Progenitor cell of endocrine pancreas (in vitro differentiated cells): ENCODE measurements at places on chromosomes 1 and 21.
A peak's percentile ranks its signal among the peaks of the same experiment; 100 is the strongest.

GRCh38 chr1:169186106-169186505 lies 79.6 kb downstream of the ATP1B1 start:
- no peak for DNase-seq

DNA sequence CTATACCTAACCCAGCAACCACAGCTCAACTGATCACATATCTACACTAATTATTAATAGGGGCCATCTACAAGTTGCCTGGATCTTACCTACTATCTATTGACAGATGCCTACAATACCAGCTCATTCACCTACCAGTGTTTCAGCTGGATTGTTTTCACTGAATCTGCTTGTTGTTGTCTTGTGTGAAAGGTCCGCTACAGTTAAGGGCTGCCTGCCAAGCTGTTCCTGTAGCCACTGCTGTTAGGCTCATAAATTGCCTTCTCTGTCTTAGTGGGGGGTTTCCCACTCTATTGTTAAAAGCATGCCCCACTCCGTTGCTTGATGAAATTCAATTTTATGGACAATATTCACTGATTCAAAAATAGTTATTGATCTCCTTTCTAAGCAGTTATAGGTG lies 199.7 kb upstream of the TMPRSS15 start:
- no peak for DNase-seq

- no peak for DNase-seq
Measured at GRCh38 chr1:41313661-41314131, 47.5 kb upstream of the FOXO6 start.

- DNase-seq: no peak
Measured at GRCh38 chr1:201573030-201573429, 34.1 kb downstream of the NAV1 start.

DNA sequence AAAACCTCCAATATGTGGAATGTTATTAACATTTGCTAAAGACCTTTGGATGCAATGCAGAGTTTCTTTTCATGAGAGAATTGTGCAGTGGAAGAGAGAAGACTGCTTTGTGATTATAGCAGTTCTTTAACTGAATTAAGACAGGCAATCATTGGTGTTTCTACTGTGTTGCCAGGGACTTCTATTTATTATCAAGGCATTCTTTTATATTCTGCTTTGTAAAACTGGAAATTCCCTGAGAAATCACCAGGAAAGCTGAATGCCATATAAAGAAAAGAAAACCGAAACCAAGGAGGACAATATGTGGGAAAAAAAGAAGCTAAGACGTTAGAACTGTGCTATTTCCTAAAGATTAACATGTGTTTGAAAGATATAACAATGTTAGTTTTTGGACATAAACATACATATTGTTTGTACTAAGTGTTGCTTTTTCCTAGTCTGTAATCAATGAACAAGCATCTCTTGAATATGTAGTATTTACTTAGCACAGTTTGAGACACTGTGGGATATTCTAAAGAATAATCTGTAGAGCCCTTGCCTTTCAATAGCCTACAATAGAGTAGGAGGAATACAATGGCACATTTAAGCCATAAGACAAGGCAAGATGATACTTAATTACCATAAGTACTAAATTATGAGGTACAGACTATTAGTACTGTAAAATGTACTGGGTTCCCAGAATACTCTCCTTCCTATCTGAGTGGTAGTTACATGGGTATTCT lies 47.1 kb downstream of the EXTL2 start:
- DNase-seq: no peak

GRCh38 chr1:8166406-8166805 lies 140.3 kb upstream of the ERRFI1 start:
- DNase-seq: no peak

GRCh38 chr21:20882462-20883407 lies 115.5 kb upstream of the NCAM2 start:
- peak; percentile 19 for DNase-seq
